ENCODE measurements at places on chromosomes 2 and 18. TPM values are rescaled to one million over a fixed set of nuclear protein-coding genes. Genes with fewer than 3 reads are reported as not detected.

DNA sequence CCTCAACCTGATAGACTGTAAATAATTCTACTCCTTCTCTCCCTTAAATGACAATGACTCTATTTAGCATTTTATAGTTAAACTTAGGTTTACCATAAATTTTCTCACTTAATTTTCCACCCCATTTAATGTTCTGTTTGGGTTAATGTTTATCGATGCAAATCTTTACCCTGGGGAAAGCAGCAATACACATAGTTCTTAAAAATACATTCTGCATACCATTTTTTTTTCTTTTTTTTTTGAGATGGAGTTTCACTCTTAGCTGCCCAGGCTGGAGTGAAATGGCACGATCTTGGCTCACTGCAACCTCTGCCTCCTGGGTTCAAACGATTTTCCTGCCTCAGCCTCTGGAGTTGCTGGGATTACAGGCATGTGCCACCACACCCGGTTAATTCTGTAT lies 14.0 kb downstream of the STAM2 start:
- H3K4me1 ChIP-seq, result peaks cover 30% of the 10 kb centered on the region
- H3K27ac ChIP-seq, result no peak overlapping the region
- peaks cover 2% of the 10 kb centered on the region for H3K36me3 ChIP-seq
- no peak overlapping the region for H3K4me3 ChIP-seq
- H3K27me3 ChIP-seq, result no peaks in the 10 kb centered on the region

- DNase-seq, result no peak
- peaks cover 7% of the 10 kb centered on the region for H3K4me1 ChIP-seq
- no peaks in the 10 kb centered on the region for H3K36me3 ChIP-seq
- no peak overlapping the region for H3K4me3 ChIP-seq
- H3K27me3 ChIP-seq, result peaks cover 27% of the 10 kb centered on the region
- H3K27ac ChIP-seq, result no peak overlapping the region
Measured at GRCh38 chr18:10791169-10791831, 265.5 kb downstream of the NAPG start.

DNA sequence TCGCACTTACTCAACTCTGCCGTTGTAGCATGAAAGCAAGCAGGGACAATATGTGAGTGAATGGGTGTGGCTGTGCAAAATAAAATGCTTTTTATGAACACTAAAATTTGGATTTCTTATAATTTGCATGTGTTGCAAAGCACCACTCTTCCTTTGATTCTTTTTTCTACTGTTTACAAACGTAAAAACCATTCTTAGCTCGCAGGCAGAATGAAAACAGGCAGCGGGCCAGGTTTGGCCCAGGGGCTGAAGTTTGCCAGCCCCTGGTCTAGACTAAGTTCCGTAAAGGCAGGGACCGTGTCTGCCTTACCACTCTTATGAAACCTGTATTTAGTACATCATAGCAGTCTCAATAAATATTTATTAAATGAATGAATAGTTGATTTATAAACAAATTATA lies 83.7 kb upstream of the SPATS2L start:
- DNase-seq, result no peak
- no peak overlapping the region for H3K27ac ChIP-seq
- no peak overlapping the region for H3K4me3 ChIP-seq
- H3K36me3 ChIP-seq, result no peaks in the 10 kb centered on the region

- DNase-seq, result no peak
- no peaks in the 10 kb centered on the region for H3K36me3 ChIP-seq
- H3K4me1 ChIP-seq, result no peaks in the 10 kb centered on the region
- H3K27ac ChIP-seq, result no peak overlapping the region
Measured at GRCh38 chr2:31785876-31786275, 205.1 kb upstream of the SRD5A2 start.

- H3K27ac ChIP-seq, result no peak overlapping the region
- DNase-seq, result no peak
- H3K27me3 ChIP-seq, result no peaks in the 10 kb centered on the region
- no peaks in the 10 kb centered on the region for H3K4me1 ChIP-seq
- no peaks in the 10 kb centered on the region for H3K36me3 ChIP-seq
Measured at GRCh38 chr2:5393474-5393873, 298.7 kb upstream of the SOX11 start.

- no peak overlapping the region for H3K27ac ChIP-seq
- no peaks in the 10 kb centered on the region for H3K4me1 ChIP-seq
- H3K36me3 ChIP-seq, result no peaks in the 10 kb centered on the region
- no peak for DNase-seq
- no peak overlapping the region for H3K4me3 ChIP-seq
- H3K27me3 ChIP-seq, result peaks cover 50% of the 10 kb centered on the region
Measured at GRCh38 chr18:50410894-50411293, 36.0 kb downstream of the SKA1 start.

DNA sequence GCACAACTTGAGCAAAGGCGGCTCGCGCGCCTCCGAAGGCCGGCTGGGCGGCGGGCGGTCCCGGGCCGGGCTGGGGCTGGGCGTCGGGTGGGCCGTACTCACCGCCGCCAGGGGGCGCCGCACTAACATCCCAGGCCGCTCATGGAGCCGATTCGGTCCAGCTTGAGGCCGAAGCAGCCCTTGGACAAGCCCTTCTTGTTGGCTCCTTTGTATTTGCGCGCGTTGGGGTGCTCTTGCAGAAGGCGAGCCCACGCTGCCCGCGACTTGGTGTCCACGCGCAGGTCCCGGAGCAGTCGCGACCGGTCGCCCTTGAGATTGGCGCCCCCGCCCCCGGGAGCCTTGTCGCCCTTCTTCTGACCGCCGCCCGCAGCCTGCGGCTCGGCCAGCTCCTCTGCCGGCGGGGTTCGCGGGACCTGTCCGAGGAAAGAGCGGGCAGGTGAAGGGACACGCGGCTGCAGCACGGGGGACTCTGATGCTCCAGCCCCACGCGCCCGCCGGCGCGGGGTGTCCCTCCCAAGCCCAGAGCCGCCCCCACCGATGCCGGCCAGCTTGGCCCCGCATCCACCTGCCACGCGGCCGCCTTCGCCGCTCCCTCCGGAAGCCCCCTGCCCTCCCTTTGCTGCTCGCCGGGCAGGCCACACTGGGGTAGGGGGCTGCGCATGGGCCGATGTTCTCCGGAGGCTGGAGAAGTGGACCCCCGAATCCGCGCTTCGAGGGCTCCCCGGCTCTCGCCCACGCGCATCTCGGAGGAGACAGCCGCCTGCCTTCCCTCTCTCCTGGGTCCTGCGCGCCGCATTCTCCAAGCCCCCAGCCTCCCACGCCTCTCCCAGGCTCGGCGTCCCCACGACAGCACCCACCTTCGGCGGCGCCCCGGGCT lies 655 bp downstream of the NPPC start:
- peak; percentile 77 for DNase-seq
- H3K36me3 ChIP-seq, result no peaks in the 10 kb centered on the region
- peak overlapping the region; percentile 81 for H3K4me3 ChIP-seq
- no peak overlapping the region for H3K27ac ChIP-seq
- H3K4me1 ChIP-seq, result peaks cover 9% of the 10 kb centered on the region

DNA sequence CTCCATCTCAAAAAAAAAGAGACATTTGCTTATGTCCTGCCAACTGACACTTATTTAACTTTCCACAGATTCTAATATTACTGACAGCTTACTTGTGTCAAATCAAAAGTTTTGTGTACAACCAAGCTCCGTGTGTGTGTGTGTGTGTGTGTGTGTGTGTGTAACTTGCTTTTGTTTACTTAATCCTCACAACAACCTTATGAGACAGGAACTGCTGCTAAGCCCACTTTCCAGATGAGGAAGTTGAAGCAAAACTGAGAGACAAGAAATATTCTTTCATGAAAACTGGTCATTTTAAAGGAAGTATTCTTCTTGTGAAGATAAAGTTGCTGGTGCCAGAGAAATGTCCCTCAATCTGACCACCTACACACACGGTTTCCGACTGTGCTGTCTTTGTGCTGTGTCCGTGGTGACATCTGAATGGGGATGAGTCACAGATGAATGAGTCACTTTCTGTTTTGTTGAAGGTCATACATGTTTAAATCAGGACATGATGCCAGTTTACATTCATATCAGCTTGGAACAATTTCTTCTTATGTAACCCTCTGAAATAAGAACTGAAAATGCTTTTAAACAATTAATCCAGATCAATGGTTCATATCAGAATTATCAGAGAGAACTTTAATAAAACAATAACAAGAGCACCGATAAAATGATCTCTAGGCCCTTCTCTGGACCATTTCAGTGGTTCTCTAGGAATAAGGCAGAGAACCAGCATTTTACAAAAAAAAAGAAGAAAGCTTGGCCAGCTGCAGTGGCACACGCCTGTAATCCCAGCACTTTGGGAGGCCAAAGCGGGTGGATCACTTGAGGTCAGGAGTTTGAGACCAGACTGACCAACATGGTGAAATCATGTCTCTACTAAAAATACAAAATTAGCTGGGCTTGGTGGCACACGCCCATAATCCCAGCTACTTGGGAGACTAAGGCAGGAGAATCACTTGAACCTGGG lies 95.5 kb downstream of the THNSL2 start:
- H3K4me1 ChIP-seq, result peaks cover 6% of the 10 kb centered on the region
- H3K4me3 ChIP-seq, result no peak overlapping the region
- no peaks in the 10 kb centered on the region for H3K36me3 ChIP-seq
- peaks cover 16% of the 10 kb centered on the region for H3K27me3 ChIP-seq
- DNase-seq, result peak; percentile 26

GRCh38 chr2:145156199-145156598 lies 636.3 kb upstream of the ZEB2 start:
- no peaks in the 10 kb centered on the region for H3K27me3 ChIP-seq
- no peaks in the 10 kb centered on the region for H3K4me1 ChIP-seq
- no peak for DNase-seq
- no peak overlapping the region for H3K4me3 ChIP-seq
- H3K27ac ChIP-seq, result no peak overlapping the region

- H3K27me3 ChIP-seq, result no peaks in the 10 kb centered on the region
- peak overlapping the region; percentile 96 for H3K4me3 ChIP-seq
- H3K4me1 ChIP-seq, result peaks cover 38% of the 10 kb centered on the region
- peaks cover 15% of the 10 kb centered on the region for H3K36me3 ChIP-seq
- H3K27ac ChIP-seq, result peak overlapping the region; percentile 97
- no peak for DNase-seq
Measured at GRCh38 chr2:86439879-86440630, 1.1 kb upstream of the KDM3A start.

DNA sequence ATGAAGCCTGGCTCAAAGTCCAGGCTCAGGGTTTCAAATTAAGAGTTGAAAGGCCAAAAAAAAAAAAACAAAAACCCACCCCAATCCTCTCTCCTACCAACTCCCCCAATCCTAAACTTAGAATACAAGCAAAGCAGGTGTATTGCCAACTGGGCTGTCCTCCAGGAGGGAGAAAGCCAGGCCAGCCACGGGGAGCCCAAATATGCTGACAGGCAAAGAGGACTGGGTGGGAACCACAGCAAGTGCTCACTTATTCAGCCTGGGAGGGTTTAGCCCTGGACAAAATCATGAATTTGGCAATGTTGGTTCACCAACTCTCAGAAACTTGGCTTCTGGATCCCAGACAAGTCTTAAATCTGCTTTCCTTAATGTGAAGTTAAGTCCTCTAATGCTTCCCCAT lies 36.5 kb downstream of the GKN2 start:
- H3K27ac ChIP-seq, result no peak overlapping the region
- H3K27me3 ChIP-seq, result no peaks in the 10 kb centered on the region
- H3K36me3 ChIP-seq, result no peaks in the 10 kb centered on the region
- DNase-seq, result no peak
- H3K4me3 ChIP-seq, result no peak overlapping the region
- no peaks in the 10 kb centered on the region for H3K4me1 ChIP-seq

- H3K27ac ChIP-seq, result no peak overlapping the region
- no peak overlapping the region for H3K4me3 ChIP-seq
- no peaks in the 10 kb centered on the region for H3K36me3 ChIP-seq
- no peaks in the 10 kb centered on the region for H3K4me1 ChIP-seq
- no peak for DNase-seq
- no peaks in the 10 kb centered on the region for H3K27me3 ChIP-seq
Measured at GRCh38 chr2:26710743-26711456, 18.4 kb downstream of the KCNK3 start.

DNA sequence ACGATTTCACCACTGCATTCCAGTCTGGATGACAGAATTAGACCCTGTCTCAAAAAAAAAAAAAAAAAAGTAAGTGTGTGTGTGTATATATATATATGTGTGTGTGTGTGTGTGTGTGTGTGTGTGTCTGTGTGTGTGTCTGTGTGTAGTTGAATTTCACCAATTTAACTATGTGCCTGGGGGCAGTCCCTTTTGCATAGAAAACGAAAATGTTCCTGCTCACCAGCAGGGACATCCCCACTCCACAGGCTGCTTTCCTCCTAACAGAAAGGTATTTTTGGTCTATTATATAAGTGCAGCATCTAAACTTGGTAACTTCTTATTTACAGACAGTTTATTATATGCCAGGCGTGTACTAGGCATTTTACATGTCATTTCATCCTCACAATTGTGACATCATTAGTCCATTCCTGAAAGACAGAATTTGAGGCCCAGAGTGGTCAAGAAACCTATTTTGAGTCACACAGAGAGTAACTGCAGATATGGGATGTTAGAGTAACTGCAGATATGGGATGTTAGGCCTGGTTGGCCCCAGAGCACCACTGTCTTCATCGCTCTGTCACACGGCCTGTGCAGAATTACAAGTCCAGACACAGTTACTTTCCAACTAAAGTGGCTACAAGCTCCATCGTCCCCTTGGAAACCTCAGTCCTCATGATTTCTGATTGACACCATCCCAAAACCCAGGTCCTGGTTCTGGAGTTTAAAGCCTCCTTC lies 9.3 kb upstream of the TTL start:
- no peak overlapping the region for H3K27ac ChIP-seq
- DNase-seq, result no peak
- H3K27me3 ChIP-seq, result no peaks in the 10 kb centered on the region

- no peaks in the 10 kb centered on the region for H3K27me3 ChIP-seq
- H3K4me3 ChIP-seq, result no peak overlapping the region
- no peak for DNase-seq
- no peaks in the 10 kb centered on the region for H3K4me1 ChIP-seq
- H3K27ac ChIP-seq, result no peak overlapping the region
Measured at GRCh38 chr2:119591523-119591922, 47.3 kb downstream of the CFAP221 start.

DNA sequence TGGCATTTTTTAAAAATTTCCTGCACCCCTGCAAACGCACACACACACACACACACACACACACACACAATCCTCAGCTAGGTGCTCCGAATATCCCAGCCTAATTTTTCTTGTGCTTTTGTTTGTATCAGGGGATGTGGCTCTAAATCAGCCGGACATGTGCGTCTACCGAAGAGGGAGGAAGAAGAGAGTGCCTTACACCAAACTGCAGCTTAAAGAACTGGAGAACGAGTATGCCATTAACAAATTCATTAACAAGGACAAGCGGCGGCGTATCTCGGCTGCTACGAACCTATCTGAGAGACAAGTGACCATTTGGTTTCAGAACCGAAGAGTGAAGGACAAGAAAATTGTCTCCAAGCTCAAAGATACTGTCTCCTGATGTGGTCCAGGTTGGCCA lies 1.8 kb downstream of the HOXD13 start:
- H3K27ac ChIP-seq, result no peak overlapping the region
- no peak overlapping the region for H3K4me3 ChIP-seq
- no peaks in the 10 kb centered on the region for H3K36me3 ChIP-seq
- H3K4me1 ChIP-seq, result peaks cover 37% of the 10 kb centered on the region
- no peak for DNase-seq

The RNF152 gene
- 0.12 TPM for total RNA-seq

The NRBP1 gene
- total RNA-seq, result 96.3 TPM

The ADAM23 gene
- 2.4 TPM for total RNA-seq

The CHRND gene
- total RNA-seq, result not detected

The SERPINB12 gene
- not detected for total RNA-seq

The ATF2 gene
- 65.8 TPM for total RNA-seq

The UGT1A10 gene
- not detected for total RNA-seq
